NCI-H1694 treated with DMSO at 0.1 percent for 48 hours (cell line): ENCODE measurements at places on chromosomes 12 and 14.

DNA sequence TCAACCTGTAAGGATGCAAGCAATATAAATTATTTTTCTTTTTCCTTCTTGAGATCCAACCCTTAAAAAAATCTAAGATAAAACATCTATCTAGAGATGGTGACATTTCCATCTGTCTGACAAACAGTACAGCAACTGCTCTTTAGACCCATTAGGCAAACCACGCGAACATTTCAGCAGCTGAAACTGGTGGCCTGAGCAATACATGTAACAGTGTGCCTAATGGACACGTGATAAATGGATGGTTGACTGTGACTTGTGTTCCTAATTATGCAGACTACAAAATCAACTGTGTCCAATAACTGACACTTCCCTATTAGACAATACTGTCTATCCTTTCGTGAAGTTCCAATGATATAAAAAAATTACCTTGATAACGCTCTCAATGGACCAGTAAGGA lies 18.9 kb downstream of the E2F7 start:
- no peak for DNase-seq

GRCh38 chr14:76696791-76697190 lies 64.5 kb upstream of the VASH1 start:
- no peak for DNase-seq

- no peak for DNase-seq
Observed at GRCh38 chr12:64993461-64993860, 127.6 kb downstream of the WIF1 start.

DNA sequence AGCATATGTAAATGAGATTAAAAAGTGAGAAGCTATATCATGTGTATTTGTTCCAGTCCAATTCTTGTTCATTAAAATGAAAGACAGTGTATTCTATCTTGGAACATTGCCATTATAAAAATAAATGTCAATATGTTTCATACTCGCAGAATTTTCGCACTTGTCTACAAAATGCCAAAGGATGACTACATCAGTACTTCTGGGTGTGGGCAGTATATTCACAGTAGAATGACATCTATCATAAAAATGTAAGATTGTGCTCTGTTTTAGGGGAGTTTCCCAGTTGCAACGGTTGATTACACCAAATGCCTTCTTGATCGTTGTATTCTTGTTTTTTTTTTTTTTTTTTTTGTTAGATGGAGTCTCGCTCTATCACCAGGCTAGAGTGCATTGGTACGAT lies 292.3 kb upstream of the E2F7 start:
- DNase-seq, result no peak

DNA sequence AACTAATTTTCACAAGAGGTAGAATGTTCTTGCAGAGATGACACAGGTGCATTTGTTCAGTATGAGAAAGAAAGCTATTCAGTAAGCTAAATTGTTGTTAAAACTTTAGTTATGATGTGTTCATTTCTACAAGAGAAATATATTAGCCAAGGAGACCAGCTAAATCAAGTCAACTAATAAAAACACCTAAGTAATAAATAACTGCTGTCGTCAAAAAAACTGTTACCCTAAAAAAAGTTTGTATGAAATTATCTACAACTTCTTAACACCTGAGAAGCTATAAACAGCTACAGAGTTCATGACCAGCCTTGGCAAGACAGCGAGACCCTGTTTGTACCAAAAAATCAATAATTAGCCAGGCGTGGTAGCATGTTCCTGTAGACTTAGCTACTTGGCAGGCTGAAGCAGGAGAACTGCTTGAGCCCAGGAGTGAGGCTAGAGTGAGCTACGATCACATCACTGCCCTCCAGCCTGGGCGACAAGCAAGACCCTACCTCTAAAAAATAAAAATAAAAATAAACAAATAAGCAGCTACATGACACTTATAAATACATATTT lies 67.6 kb upstream of the AP4S1 start:
- DNase-seq, result no peak
